BJ (cell line): ENCODE measurements at places on chromosomes 4 and X. TPM values are rescaled to one million over a fixed set of nuclear protein-coding genes. Genes with fewer than 3 reads are reported as not detected.

The TMPRSS11E gene
- not detected in 2 replicates for polyA plus RNA-seq

DNA sequence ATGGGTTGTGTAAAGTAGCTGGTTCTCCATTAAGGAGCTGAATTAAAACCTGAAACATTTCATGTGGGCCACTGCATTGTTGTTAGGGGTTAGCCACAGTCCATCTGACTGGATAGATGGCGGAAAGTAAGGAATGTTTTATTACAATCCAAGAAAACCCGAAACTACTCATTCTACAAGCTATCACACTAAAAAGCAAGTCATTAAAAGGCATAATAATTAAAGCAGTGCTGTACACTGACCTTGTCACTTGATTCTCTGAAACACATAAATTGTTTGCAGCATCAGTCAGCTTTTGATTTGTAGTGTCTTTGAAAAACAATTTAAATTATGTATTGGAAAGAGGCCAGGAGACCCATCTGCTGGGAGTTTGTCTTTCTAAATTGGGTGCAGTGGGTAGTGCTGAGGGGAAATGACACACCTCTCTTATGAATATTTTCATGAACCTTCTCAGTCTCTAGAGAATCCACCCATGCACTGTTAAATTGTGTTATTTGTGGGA, 75.7 kb upstream of the ANK2 start:
- peak; percentile 40 for DNase-seq

- DNase-seq, result no peak
Measured at GRCh38 chr4:140149846-140150635, 3.9 kb downstream of the MAML3 start.

The PALLD gene
- polyA plus RNA-seq, result 24.9 and 30.3 TPM in 2 replicates

The POLA1 gene
- polyA plus RNA-seq, result 1.8 and 2.5 TPM in 2 replicates

The BEX3 gene
- 107 and 267 TPM in 2 replicates for polyA plus RNA-seq

DNA sequence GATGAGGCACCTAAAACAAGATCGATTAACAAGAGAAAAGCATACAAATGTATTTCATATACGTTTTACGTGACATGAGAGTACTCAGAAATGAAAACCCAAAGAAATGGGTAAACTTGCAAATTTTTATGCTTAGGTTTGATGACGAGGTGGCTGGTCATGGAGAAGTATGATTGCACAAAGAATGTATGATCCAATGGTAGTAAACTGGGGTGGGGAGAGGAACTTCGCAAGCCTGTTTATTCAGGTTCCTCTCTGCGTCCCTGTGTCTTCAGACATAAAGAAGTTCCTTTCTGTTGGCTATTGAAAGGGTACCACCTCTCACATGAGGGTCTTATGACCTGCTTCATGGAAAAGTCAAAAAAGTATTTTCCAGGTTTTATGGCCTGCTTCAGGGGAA, 309.2 kb downstream of the BCOR start:
- no peak for DNase-seq

- DNase-seq, result no peak
Measured at GRCh38 chr4:55904576-55904975, 44.2 kb upstream of the CEP135 start.

- no peak for DNase-seq
Measured at GRCh38 chr4:172786039-172786792, 382.4 kb upstream of the GALNT7 start.

DNA sequence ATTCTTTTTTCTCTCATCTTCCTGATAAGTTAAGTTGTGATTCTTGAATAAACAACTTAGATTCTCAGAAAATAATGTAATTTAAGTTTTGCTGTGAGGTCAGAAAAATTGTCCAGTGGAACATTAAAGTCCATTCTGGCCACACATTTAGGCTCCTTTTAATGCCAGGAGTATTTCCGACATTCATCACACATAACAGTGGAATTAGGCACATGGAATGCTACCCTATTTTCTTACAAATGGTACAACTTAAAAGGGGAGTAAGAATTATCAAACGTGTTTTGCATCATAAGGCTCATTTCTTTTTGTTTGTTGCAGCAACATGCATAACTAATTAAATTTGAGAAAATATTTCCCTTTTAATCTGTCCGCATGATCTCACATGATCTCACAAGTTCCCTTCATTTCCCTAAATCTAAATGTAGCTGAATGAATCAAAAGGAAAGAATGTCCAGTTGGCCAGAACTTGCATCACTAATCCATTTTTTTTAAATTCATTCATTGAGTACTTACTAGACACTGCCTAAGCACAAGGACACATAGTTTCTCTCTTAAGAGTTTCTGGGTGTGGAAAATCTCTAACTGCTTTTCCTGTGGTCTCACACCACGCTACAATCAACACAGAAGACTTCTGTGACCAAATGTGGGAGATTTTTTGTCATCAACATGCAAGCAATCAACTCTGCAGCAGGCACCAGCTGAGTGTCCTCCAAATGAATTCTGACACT, 22.0 kb downstream of the SPARCL1 start:
- peak; percentile 95 for DNase-seq

DNA sequence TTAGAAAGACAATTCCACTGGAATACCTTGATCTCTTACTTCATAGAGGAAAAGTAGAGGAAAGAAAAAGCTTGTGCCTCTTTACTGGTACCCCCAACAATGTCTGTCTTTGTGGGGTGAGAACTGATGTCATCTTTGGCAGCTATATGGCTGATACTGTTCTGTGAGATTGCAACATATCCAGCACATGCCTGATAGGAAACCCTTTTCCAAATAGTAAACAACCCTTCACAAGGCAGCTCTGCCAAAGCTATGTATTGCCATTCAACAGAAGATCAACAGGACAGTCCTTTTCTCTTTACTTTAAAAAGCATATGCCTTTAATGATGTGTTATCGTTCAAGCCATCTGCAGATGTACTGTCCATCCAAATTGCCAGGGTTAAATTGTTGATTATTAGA, 105.9 kb downstream of the IL1RAPL1 start:
- no peak for DNase-seq

The CENPVL2 gene
- polyA plus RNA-seq, result not detected in 2 replicates

DNA sequence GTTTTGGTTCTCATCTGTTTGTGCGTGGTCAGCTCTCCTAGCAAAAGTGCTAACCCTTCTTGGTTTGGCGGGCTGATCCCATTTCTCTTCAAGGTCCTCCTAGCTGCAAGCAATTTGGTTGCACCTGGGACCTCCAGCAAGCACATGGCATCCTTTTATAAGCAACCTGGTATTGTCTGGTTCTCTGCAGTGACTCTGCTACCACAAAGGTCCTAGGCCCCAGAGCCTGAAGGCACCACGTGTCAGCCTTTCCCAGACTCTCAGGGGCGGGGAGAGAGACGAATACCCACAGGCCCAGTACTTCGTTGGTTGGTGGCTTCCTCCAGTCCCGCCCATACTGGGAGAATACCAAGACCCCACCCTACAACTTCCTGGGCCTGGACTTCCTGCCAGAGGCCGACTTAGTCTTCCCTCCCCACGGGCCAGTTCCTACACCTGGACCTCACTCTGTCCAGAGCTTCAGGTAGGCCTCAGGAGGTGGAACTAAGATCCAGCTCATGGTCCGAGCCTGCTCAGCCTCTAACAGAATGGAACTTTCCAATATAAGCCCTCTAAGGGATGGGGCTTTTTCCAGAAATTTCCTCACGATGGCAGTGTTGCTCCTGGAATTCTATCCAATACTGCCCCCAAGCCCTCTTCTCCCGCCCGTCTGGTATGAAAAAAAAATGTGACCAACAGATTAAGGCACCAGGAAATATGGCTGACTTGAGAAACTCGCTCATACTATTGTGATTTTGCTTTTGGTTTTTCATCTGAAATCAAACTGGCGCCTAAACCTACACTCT, 192.5 kb upstream of the STK26 start:
- no peak for DNase-seq

GRCh38 chr4:125832161-125832560, 517.4 kb downstream of the FAT4 start:
- DNase-seq, result no peak

The GABRG1 gene
- not detected in 2 replicates for polyA plus RNA-seq

The PAK3 gene
- polyA plus RNA-seq, result 0.16 TPM in 2 replicates
